Spinal cord (tissue), 10 donors: ENCODE measurements at places on chromosomes 2 and 18.

DNA sequence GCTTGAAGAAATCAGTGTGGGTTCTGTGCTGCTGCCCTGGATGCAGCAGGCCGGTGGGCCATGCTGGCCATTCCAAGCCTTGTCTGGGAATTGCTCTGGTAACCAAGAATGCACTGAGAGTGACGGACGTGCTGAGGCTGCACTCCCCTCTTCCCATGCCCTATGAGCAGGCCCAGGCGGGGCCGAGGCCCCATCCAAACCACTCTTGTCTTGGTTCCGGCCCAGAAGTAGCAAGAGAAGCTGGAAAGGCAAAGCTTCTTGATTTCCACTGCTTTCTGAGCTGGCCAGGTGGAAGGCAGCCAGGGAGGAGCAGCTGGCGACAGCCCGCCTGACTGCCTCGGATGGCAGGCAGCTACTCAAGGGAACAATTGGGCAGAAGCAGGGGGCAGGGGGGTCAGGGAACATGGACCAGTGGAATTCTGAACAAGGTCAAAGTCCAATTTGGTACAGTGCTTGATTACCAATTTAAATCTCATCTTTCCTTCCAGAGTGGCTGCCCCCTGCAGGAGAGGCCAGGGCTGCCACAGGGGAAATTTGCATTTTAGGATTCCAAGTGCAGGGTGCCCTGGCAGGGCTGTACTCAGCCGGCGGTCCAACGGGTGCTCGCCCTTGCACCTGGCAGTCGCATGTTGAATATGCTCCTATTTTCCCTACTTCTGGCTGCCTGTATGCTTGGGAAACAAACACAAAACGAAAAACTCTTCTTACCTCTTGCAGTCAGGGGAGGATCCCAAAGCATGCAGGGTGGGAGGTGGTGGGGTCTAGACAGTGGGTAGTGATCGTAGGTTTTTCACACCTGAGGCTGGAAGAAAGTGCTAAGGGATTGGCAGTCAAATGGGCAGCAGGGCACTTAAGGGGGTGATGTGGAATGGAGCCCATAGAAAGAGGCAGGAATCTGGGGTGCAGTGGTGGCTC lies 67.3 kb downstream of the LIPG start:
- peak; percentile 57 for DNase-seq

DNA sequence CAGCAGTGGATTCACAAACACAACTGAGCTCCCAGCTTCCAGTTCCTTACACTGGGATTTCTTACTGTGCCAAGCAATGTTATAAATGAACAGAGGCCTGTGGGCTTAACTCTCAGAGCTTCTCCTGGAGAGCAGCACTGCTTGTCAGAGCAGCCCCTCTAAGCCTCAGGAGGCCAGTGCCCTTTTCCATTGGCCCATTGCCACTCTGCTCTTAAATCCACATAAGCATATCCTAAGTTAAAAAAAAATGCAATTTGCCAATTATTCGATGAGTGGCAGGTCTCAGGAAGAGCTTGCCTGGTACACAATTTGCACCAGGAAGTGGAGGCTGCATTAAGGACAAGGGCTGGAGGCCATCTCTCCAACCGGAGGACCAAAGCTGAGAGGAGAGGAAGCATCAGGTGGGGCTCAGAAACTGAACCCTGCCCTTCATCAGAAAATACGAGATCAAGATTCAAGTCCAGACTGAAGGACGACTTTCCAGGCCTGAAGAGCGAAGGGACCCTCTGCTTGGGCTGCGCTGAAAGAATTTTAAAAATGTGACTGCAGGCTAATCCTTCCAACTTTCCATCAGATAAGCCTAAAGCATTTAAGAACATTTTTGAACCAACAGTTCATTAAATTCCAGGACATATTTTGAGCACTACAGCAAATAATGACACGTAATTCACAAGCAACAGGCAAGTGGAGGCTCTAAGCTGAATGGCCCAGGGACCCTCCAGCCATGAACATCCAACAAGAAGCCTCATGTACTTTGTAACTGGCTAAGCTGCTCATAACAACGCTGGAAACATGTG lies 28.4 kb upstream of the PXDN start:
- DNase-seq = no peak

DNA sequence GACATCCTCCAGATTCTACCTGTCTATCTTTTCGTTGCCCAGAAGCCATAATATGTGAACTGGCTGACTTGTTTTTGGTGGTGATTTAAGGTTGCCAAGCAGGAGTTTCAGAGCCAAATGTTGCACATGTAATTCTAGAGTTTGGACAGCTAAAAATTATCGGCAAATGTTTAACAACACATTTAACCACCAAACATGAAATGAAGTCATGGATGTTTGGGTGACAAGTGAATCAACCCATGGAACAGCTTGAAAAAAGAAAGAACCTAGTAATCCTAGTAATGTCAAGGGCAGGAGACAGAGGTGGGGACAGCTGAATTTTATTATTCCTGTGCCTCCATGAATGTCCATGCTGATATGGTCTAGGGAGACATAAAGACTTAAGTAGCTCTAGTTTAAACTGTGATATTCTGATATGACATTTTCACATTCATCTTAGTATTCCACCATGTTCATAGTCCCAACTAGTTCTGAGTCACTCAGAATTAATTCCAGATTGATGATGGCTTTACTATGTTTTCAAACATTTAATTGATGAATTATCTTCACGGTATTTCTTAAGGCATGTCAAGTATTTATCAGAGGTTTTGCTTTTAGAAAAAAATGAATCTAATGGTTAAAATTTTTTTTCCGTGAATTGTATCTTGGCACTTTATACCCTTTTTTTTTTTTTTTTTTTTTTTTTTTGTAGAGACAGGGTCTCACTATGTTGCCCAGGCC lies 101.7 kb downstream of the SOCS6 start:
- DNase-seq = no peak

DNA sequence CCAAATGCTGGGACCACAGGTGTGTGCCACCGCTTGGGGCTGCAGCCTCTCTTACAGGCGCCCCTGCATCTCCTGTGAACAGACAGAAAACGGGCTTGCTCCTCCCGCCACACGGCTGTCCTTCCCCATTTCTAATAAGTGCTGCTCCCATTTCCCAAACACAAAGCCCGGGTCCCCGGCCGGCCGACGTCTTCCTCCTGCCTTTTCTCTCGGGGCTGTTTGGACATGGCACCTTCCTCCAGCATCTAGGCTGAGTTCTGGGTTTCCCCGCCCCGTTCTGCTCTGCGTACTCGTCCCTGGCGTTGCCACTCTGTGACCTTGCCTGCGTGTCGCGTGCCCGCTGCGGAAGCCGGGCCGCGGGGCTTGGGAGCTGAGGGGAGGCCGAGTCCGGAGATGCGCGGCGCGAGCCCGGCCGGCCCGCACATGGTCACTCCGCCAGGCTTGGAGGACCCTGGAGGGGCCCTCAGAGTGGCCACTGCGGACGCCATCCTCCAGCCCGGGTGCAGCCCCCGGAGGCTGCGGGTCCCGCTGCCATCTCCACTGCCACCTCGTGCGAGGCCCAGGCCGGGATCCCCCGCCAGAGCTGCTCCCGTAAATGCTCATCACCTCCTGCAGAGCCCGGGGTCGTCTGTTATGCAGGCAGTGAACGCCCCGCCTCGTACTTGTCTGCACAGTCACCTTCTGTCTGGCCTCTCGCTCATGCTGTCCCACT lies 26.3 kb downstream of the PRELID3A start:
- no peak for DNase-seq

- no peak for DNase-seq
These were observed 3.7 kb downstream of the FTCDNL1 start for GRCh38 chr2:199847181-199847864.

DNA sequence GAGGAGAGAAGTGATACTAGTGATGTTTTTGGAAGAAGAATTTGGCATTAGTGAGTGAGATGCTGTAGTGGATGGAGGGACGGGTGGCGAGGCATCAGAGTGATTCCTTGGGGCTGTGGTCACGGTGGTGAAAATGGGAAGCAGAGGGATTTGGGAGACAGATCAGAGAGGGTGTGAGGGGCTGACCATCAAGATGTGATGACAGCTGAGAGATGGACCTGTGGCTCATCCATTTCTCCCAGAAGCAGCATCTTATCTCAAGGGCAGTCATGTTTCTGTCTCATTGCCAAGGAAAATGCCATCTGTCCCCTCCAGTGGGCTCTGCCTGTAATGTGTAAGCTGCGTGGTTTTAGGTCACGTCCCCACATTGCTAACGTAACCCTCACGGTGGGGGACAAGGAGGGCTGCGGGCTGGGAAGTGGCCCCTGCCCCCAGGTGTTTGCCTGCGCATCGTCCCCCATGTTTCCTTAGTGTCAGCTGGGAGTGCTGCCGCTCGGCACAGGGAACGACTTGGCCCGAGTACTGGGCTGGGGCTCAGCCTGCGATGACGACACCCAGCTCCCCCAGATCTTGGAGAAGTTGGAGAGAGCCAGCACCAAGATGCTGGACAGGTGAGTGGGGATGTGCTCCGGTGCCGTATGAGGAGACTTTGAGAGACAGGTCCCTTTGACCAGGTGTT lies 91.0 kb downstream of the DGKD start:
- no peak for DNase-seq

DNA sequence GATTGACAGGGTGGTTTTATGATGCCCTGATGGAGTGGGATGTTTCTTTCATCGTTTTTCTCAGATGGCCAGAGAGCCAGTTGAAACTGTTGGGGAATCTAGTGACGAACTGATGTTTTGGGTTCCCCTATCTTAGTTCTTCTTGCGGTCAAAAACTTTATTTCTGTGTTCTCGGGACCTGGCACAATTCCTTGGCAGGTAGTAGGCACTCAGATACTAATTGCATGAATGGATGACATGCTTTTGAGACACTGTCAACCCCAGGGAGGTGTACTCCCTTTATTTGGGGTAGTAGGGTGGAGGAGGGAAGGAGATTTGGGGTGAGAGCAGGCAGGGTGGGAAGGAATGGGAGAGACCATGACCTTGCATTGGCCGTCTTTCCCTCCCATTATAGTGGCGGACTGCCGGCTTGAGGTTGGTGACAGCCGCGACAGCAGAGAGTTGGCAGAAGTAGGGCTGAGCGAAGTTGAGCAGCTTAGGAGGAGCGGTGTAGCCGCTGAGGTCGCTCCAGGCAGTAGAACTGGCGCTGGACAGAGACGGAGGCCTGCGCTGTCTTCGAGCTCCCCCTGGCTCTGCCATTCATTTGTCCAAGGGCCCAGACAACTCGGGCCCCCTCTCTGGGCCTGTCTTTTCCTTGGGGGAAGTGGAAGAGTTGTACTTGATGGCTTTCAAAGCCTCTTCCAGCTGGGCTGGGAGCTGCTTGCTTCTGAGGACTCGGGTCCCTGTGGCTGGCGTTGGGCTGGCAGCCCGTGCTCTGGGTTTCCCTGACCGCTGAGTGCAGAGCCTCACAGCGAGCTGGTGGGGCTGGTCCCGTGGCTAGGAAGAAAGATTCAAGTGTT lies 2.6 kb downstream of the TET3 start:
- DNase-seq = no peak

GRCh38 chr2:24210106-24210455 lies 35.2 kb downstream of the FAM228A start:
- no peak for DNase-seq
